ENCODE measurements at places on chromosomes 5 and 9.
A peak's percentile ranks its signal among the peaks of the same experiment; 100 is the strongest.

DNA sequence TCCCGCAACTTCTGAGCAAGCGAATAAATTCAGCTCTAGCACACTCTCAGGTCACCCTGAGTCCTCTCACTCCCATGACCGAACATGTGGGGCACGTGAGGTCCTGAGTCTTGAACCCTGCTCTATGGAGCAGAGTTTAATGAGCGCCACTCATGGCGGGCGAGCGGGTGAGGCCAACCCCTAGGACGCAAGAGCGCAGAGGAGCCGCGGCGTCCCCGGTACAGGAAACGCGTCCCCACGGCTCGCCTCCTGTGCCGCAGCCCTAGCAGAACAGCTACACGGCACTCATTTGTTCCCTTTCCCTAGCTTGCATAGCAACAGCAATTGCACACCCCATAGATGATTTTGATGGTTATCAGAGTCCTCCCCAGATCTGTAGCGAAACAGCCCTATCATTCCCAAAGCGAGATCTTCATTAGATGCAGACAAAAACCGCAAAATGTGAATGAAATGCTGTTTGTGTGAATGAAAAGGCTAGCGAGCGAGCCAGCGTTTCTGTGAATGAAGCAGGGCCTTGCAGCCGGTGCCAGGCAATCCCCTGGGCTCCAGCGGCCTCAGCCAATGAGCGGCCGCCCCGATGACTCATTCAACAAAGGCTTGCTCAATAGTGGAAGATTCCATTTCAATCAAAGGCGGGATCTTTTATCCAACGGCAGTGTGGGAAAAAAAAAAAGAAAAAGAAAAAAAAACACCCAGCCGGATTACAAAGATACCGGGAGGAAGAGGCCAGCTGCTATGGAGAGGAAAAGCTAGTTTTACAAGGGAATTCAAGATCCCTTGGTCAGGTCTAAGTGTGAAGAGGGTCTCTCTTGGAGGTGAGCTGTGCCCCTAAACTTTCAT is 1.5 kb upstream of the SHC3 start:
- DNase-seq: peak; percentile 99

- DNase-seq: peak; percentile 98
These were observed 92.5 kb downstream of the SIL1 start for GRCh38 chr5:139105621-139106071.

DNA sequence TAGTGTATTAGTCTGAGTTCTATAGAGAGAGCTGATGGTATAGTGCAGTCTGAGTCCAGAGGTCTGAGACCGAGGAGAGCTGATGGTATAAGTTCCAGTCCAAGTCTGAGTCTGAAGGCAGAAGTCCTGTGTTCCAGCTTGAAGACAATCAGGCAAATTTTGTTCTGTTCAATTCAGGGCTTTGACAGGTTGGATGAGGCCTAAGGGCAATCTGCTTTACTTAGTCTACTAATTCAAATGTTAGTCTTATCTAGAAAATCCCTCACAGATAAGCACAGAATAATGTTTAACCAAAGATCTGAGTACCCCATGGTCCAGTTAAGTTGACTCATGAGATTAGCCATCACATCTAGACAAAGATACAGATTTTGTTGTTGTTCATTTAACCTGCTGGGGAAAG is 303.0 kb upstream of the KLF4 start:
- DNase-seq: no peak

- no peak for DNase-seq
These were observed 46.9 kb upstream of the TTC39B start for GRCh38 chr9:15353892-15354291.

GRCh38 chr5:25451294-25451693 is 806.5 kb upstream of the CDH10 start:
- peak; percentile 85 for DNase-seq

DNA sequence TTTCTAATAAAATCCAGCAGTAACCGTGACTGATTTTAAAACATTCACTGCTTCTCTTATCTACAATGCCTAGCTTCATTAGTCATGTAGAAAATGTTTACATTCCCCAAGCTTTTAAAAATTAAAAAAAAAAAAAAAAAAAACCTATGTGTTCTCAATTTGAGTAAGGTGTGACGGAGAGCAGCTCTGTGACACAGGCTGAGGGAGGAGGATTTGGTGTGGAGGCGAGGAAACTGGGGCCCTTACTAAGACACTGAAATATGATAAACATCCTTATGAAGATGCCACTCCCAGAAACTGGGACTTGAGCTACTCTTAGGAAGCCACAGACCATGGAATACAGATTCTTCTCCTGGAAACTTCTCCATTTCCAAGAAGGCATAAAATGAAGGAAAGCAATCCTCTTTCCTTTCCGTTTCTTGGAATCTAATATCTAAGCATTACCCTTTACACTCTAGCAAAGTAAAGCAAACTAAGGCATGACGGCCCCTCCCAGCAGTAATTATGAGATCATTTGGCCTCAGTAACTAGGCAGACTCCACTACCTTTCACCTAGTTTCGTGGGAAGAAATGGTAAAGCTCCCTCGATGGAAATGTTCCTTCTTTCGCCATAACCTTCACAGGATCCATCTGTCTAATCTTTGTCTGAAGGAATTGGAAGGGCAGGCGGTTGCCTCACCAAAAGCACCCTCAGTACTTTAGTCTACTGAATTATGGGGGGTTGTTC is 23.5 kb downstream of the GRAMD2B start:
- no peak for DNase-seq

DNA sequence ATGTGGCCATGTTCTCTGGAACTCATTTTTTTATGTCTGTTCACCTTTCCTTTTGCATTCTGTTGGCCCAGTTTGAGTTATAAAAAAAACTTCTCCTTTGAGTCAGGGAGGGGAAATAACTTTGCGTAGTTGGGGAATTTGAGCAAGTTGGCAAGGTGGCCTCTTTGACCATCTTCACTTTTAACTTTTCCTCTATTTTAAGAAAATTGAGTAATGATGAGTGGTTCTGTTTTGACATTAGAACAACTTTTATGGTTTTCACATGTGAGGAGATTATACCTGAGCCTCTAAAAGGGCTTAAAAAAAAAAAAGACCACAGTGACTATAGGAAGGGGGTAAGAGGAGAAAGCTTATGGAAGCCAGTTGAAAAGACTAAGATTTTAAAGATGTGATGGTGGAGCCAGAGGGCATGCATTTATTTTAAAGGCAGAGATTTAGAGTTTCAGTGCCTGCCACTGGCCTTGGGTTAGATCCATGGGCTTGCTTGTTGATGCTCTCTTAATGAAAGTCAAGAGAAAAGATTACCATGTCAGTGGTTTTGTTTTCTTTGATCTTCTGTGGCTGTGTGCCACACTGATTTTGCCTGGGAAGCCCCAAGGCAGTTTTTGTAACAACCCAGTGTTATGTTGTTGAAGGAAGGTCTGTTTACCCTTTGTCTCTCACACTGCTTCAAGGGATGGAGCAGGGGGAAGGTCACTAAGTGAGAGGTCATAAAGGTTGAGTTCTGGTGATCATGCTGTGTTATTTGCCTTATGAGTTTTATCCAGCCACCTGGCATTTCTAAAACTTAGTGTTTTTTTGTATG is 219.7 kb upstream of the CD180 start:
- no peak for DNase-seq

GRCh38 chr9:123637945-123638634 is 282.1 kb downstream of the CRB2 start:
- no peak for DNase-seq
